ENCODE measurements at places on chromosomes 16 and 17.

GRCh38 chr16:9772526-9773225 lies 409.6 kb downstream of the GRIN2A start:
- no peak for DNase-seq

DNA sequence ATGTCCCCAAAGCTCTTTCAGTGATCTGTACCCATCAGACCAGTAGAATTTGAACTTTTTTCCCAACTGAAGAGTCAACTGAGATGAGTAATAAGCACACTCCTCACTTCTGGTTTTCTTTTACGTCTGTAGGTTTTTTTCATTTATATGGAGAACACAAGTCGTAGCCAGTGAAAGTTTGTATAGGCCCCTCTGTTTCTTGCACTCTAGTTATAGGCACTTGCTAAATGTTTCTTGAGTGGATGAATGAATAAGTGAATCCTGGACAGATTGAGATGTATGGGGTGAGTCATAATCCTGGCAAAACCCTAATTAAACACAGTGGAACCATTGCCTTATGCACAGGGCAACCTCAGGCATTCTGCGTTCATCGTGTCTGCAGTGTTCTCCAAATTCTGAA lies 193.7 kb upstream of the TBX2 start:
- DNase-seq = no peak

GRCh38 chr17:68184141-68184571 lies 63.7 kb upstream of the AMZ2 start:
- DNase-seq = no peak

- no peak for DNase-seq
These were observed 34.9 kb downstream of the WSCD1 start for GRCh38 chr17:6104956-6105648.

GRCh38 chr16:70754851-70755600 lies 45.9 kb downstream of the VAC14 start:
- no peak for DNase-seq

GRCh38 chr17:78475211-78475610 lies 96.8 kb downstream of the PGS1 start:
- no peak for DNase-seq

All from cerebellar cortex (tissue), 1 donor.